ENCODE measurements at places on chromosomes 5 and 9.
A peak's percentile ranks its signal among the peaks of the same experiment; 100 is the strongest.

GRCh38 chr9:87682618-87683017, 43.3 kb upstream of the CTSL start:
- DNase-seq = no peak

DNA sequence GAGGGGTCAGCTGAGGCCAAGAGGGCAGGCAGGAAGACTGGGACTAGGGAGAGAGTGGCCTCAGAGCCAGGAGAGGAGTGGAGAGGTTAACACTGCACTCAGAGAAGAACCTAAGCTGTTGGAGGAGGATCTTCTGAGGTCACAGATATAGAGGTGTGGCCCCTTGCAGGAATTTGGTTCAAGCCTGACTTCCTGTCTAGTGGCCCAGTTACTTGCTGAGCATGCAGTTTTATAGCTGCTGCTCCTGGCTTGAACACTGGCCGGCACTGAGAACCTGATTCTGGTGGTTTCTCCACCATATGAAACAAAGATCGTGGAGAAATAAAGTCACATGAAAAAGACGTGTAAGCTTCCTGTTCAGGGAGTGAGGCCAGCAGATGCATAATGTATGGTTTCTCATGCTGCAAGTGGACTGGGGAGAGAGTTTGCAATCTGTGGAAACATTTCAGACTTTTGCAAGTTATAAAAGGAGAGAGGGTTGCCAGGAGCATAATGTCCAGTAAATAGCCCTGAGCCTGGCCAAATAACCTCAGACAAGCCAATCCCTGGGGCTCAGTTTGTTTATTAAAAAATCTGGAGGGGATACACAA, 82.6 kb downstream of the GALNT10 start:
- DNase-seq = no peak

- DNase-seq = no peak
Measured at GRCh38 chr9:114086607-114087006, 8.5 kb upstream of the AMBP start.

- peak; percentile 71 for DNase-seq
Measured at GRCh38 chr5:178078197-178079010, 34.9 kb upstream of the N4BP3 start.

DNA sequence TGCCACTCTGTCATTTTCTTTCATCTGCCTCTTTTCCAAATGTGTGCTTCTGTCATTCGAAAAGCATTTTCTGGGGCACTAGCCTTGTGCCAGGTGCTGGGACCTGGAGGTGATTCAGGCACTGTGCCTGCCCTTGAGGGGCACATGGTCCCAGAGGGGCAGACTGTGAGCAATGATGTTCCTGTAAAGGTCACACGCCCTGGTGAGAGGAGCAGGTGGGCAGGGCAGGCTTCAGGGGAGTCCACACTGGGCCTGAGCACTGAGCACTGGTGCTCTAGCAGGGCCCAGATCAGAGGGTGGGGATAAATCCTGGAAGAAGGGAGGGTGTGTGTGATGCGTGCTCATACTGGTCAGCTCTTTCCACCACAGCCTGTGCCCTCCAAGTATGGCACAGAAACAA, 77.8 kb downstream of the COL15A1 start:
- DNase-seq = no peak

GRCh38 chr5:76264681-76265080, 138.4 kb upstream of the IQGAP2 start:
- DNase-seq = no peak

DNA sequence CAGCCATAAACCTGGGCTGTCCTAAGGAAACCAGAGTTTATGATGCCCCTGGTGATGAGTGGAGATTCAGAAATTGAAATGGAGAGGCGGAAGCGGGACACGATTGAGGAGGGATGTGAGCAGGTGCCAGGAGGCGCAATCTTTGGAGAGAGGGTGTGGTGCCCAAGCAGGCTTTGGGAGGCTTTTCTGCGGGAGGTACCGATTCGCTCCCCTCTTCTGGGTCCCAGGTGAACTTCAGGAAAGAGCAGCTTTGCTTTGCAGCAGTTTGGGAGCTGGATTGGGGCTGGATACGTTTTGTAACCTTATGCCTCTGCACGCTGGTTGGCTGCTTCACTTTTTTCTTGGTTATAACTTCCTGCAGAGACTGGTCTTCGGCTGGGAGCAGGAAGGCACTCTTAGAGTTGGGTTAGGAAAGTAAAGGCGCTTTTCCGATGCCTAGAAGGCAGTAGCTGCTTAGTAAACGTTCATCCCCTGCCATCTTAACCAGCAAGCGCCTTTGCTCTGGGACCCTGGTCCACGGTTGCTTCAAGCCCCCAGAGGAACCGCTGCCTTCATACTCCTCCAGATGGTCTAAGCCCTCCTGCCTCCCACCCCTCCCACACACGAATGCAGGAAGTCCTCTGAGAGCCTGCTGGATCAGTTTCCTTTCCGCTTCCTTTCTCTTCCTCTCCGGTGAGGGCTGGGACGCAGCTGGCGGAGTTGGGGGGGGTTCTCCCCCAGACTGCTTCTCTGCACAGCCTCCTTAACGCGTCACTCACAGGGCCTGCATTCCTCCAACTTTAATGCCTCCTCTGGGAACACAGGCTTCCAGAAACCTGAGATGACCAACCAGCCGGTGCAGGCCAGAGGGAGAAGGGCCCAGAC, 15.2 kb upstream of the NEK6 start:
- DNase-seq = no peak

- DNase-seq = no peak
Measured at GRCh38 chr5:89270901-89271300, 387.9 kb upstream of the MEF2C start.

- peak; percentile 17 for DNase-seq
Measured at GRCh38 chr9:14433351-14434157, 119.6 kb upstream of the NFIB start.

GRCh38 chr9:34170237-34170991, 8.4 kb upstream of the UBAP1 start:
- no peak for DNase-seq

DNA sequence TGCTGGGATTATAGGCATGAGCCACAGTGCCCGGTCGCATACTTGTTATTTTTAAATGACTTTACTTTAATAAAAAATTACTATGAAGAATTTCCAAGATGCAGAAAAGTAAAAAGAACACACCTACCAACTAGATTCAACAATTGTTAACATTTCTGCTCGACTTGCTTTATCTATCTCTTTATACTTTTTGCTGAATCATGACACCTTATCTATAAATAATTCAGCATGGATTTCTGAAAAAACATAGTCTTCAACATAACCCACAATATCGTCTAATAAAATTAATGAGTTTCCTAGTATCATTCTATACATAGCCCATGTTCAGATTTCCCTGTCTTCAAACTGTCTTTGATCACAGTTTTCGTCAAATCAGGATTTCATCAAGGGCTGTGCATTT, 25.9 kb downstream of the HMCN2 start:
- no peak for DNase-seq

GRCh38 chr5:33748754-33749153, 143.0 kb downstream of the ADAMTS12 start:
- no peak for DNase-seq

DNA sequence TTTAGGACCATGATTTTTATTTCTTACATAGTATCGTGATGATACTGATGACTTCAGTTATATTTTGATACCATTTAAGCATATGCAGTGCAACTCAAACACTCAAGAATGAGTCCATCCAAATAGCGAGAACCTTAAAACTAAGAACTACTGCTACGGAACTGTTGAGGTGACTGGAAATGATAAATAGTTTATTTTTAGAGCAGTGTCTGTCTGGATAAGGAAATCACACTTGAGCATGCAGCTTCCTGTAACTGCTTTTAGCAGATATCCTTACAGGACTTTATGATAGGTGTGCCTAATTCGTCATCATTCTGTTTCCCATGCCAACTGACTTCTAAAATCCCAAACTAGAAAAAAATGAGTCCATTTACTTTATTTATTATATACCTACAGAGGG, 85.5 kb downstream of the ADGRV1 start:
- DNase-seq = no peak

- no peak for DNase-seq
Measured at GRCh38 chr5:10788358-10788757, 27.3 kb upstream of the DAP start.

- no peak for DNase-seq
Measured at GRCh38 chr9:38639577-38639940, 19.2 kb upstream of the ANKRD18A start.

GRCh38 chr5:51606921-51607320, 223.7 kb downstream of the ISL1 start:
- no peak for DNase-seq

DNA sequence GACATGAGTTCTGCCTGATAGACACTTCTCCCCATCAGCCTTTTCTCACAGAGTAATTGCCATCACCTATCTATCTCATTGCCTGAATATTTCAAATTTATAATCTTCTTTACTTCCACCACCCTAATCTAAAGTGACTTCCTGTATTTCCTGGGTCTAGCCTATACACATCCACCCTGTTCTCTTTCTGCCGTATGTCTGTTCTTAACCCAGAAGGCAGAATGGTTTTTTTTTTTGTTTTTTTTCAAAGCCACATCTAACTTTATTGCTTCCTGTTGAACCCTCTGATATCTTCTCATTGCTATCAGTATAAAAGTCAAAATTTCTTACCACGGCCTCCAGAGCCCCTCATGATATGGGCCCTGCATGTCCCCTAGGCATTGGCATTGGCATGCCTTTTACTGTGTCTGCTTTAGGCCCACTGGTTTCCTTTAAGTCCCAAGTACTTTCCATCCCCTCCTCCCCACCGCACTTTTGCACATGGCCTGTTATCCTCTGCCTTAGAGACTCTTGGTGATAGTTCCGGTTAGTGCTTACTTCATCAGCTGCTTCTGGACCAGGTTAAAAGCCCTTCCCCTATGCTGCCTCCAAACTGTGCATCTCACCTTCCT, 159.9 kb downstream of the MAN2A1 start:
- no peak for DNase-seq
